ENCODE measurements at places on chromosomes 2 and 18. TPM values are rescaled to one million over a fixed set of nuclear protein-coding genes. Genes with fewer than 3 reads are reported as not detected.
A peak's percentile ranks its signal among the peaks of the same experiment; 100 is the strongest.

- no peak overlapping the region for H3K4me3 ChIP-seq
- H3K27ac ChIP-seq = no peak overlapping the region
- no peaks in the 10 kb centered on the region for H3K36me3 ChIP-seq
- H3K27me3 ChIP-seq = peaks cover 5% of the 10 kb centered on the region
Measured at GRCh38 chr2:216666461-216667233, 28.7 kb downstream of the IGFBP5 start.

IL18RAP gene
- 5.5 TPM for total RNA-seq

GRCh38 chr18:14914121-14914520, 166.1 kb downstream of the ANKRD30B start:
- H3K4me3 ChIP-seq = no peak overlapping the region
- no peak overlapping the region for H3K27ac ChIP-seq
- H3K27me3 ChIP-seq = no peaks in the 10 kb centered on the region
- no peaks in the 10 kb centered on the region for H3K36me3 ChIP-seq

MOGAT1 gene
- total RNA-seq = not detected

- H3K4me3 ChIP-seq = no peak overlapping the region
- no peak for DNase-seq
- H3K27me3 ChIP-seq = no peaks in the 10 kb centered on the region
Measured at GRCh38 chr2:133607679-133608078, 39.4 kb upstream of the NCKAP5 start.

DNA sequence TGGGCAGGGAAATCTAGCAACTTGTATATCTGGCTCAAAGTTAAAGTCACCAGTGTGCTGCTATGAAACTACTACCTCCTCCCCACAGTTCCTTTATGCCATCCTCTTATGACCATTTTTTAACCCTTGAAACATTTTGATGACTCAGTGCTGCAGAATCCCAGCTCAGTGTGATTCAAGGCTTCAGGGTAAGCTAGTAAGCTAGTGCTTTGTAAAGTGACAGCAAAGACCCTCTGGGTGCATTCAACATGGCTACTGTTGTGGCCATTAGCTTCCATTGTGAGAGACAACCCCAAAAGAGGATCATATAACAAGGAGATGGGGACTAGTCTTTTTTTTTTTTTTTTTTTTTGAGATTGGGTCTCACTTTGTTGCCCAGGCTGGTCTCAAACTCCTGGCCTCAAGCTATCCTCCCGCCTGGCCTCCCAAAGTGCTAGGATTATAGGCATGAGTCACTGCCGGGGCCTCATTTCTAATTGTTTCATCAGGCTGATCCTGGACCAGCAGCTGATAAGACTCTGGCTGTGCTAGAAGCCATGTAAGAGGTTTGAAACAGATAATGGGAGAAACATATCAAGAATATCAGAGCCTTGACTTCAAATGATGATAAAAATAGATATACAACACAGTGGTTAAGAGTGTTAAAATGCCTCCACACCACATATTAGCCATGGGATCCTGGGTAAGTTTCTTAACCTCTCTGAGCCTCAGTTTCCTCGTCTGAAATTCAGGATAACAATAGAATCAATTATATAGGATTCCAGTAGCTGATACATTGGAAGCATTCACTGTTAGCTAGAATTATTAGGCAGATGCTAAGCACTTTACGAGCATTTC, 65.7 kb upstream of the RTN4 start:
- H3K4me3 ChIP-seq = no peak overlapping the region
- H3K27ac ChIP-seq = no peak overlapping the region
- no peaks in the 10 kb centered on the region for H3K27me3 ChIP-seq
- no peaks in the 10 kb centered on the region for H3K36me3 ChIP-seq
- no peak for DNase-seq
- H3K4me1 ChIP-seq = no peaks in the 10 kb centered on the region

GRCh38 chr2:148721520-148721931, 77.0 kb downstream of the EPC2 start:
- no peak overlapping the region for H3K27ac ChIP-seq
- no peaks in the 10 kb centered on the region for H3K27me3 ChIP-seq
- H3K36me3 ChIP-seq = peaks cover 60% of the 10 kb centered on the region
- DNase-seq = no peak
- H3K4me3 ChIP-seq = no peak overlapping the region
- H3K4me1 ChIP-seq = peaks cover 83% of the 10 kb centered on the region

PARD6G gene
- 0.26 TPM for total RNA-seq

ANKRD53 gene
- 0.38 TPM for total RNA-seq

DNA sequence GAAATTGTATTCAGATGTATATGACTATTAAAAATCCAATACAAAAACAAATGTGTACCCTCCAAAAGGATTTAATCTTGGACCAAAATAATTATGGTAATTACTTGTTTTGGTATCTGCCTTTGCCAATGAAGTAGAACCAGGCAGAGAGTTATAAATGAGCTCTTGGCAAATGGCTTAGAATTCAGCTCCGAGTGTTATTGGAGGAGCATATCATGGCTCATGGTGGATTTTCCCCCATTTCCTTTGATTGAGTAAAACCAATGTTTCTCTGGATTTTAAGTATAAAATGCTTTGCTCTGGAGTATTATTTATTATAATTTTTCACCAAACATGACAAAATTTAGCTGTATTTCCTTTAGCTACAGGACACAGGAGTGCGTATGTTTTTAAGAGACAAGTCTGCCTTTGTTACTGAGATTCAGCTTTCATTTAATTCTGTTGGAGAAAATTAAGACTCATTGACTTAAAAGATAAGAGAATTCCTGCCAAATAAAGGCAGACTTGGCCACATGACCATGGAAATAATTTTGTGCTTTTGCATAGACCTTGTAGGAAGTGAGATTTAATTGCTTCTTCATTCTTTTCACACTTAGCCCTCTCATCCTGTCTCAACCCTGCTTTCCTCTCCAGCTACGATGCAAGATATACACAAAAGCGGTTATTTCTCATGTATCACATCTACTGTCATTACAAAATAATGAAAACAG, 281.0 kb upstream of the SOX11 start:
- no peak for DNase-seq
- H3K36me3 ChIP-seq = no peaks in the 10 kb centered on the region
- H3K4me3 ChIP-seq = no peak overlapping the region
- no peak overlapping the region for H3K27ac ChIP-seq

DNA sequence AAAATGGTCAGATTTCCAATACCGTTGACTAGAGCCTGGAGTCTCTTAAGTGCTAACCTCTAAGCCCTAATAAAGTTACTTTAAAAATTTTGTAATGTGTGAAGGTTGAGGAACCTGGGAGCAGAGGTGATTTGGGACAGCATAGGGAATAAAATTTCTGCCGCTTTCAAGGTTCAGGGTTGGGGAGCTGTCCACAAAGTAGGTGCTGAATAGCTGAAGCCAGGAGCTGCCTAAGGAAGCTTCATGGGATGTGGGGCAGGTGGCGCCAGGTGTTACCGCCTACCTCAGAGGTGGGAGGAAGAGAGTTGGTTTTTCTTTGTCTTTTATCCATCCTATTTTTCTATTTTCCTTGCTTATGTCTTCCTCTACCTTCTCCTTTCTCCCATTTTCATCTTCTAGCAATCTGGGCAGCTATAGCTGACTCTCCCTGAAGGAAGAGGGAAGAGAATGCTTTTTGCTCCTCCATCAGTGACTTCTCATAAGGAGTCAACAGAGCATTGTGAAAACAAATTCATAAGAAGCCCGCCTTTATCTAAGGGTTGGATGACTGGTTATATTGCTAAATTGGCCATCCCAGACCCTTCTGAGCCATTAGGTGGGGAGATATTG, 178.7 kb downstream of the CLIP4 start:
- H3K4me3 ChIP-seq = no peak overlapping the region
- H3K27ac ChIP-seq = no peak overlapping the region
- H3K36me3 ChIP-seq = no peaks in the 10 kb centered on the region
- peak; percentile 14 for DNase-seq
- H3K27me3 ChIP-seq = peaks cover 40% of the 10 kb centered on the region

- DNase-seq = no peak
- no peaks in the 10 kb centered on the region for H3K4me1 ChIP-seq
- H3K27ac ChIP-seq = no peak overlapping the region
- peaks cover 8% of the 10 kb centered on the region for H3K27me3 ChIP-seq
Measured at GRCh38 chr2:133717497-133717896, 149.2 kb upstream of the NCKAP5 start.

GRCh38 chr2:61538920-61539520, 864 bp upstream of the XPO1 start:
- peak overlapping the region; percentile 100 for H3K27ac ChIP-seq
- peak overlapping the region; percentile 100 for H3K4me3 ChIP-seq
- peaks cover 10% of the 10 kb centered on the region for H3K27me3 ChIP-seq
- H3K36me3 ChIP-seq = peaks cover 31% of the 10 kb centered on the region
- peak; percentile 70 for DNase-seq

- H3K4me3 ChIP-seq = no peak overlapping the region
- no peak for DNase-seq
- H3K27ac ChIP-seq = no peak overlapping the region
- no peaks in the 10 kb centered on the region for H3K27me3 ChIP-seq
- H3K36me3 ChIP-seq = peaks cover 7% of the 10 kb centered on the region
Measured at GRCh38 chr2:113164215-113164929, 9.4 kb upstream of the PSD4 start.

B4GALT6 gene
- 3.1 TPM for total RNA-seq

- no peak overlapping the region for H3K4me3 ChIP-seq
- H3K36me3 ChIP-seq = peaks cover 79% of the 10 kb centered on the region
- no peak for DNase-seq
- H3K27ac ChIP-seq = peak overlapping the region; percentile 95
Measured at GRCh38 chr2:28407976-28408690, 15.5 kb downstream of the FOSL2 start.

IL1F10 gene
- not detected for total RNA-seq

All from activated naive CD8-positive, alpha-beta T cell treated with anti-CD3 and anti-CD28 coated beads for 36 hours (primary cell).